ENCODE measurements at places on chromosomes 1 and 21.

GRCh38 chr1:30323841-30324240 is 399.5 kb downstream of the MATN1 start:
- DNase-seq, result no peak

DNA sequence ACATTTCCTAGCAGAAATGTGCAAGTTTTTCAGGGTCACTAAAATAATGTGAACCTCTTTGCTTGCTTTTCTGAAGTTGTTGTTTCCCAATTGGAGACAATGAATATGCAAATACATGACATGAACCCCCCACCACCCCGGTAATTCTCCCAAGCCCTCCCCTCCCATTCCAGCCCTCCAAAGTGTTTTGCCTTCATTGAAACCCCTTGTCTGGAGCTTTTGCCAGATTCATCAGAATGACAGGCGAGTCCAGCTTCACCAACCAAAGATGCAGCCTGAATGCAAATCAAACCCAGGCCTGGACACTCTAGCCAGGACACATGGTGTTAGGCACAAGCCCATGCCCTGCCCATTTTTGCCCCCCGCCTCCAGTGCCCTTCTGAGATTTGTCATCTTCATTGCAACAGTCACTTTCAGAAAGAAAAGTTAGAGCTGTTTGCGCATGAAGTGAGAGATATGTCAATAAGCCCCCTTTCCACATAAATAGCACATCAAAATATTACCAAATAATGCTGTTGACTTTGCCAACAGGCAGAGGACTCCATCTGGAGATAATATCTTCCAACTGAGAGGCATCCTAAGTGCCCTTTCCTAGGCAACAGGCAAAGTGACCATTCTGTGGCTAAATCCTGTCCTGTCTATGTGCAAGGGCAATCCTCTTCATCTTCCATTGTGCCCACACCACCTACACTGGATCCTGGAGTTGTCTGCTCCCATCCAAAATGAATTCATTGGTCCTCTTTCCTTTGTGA is 145.6 kb upstream of the NFIA start:
- no peak for DNase-seq

- no peak for DNase-seq
Measured at GRCh38 chr1:116284819-116285390, 88.1 kb upstream of the ATP1A1 start.

DNA sequence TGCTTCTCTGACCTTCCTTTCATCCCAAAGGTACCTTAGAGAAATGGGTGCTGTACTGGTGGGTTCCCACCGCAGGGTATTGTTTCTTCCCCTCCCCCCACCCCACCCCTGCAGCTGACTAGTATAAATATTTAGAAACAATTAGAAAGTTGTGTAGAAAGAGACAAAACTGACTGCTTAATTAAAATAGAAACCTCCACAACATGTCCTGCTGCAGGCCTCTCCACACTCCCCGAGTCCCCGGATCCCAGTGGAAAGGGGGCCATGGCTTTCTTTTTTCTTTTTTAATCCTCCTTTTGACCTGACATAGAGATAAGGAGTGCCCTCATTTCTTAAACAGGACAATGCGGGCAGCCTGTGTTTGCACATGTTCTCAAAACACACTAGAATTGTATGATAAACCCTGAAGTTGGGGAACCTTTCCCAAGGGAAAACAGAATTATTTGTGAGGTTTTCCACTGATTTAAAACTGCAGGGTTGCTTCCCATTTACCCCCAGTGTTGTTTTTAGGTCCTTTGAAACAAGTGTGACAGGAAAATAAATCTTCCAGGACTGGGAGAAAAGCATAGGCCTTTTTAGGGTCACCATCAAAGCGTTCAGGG is 1.7 kb downstream of the RHOU start:
- DNase-seq, result no peak

GRCh38 chr1:204398197-204399125 is 13.2 kb downstream of the PPP1R15B start:
- no peak for DNase-seq

DNA sequence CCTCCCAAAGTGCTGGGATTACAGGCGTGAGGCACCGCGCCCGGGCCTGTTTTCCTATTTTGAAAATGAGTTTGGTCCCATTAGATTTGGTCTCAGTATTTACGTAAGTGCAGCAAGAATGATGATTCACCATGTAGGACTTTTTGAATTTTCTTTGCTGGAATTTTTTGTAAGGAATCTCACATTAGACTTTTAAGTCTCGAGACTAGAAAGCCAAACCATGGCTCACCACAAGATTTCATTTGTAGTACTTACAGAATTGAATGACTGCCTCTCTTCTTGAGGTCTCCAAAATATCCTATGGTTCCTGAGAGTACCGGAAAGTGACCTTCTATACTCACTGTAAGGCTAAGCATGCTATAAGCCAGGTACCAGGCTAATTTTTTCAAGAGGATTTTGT is 325 bp downstream of the OR14A2 start:
- DNase-seq, result no peak

DNA sequence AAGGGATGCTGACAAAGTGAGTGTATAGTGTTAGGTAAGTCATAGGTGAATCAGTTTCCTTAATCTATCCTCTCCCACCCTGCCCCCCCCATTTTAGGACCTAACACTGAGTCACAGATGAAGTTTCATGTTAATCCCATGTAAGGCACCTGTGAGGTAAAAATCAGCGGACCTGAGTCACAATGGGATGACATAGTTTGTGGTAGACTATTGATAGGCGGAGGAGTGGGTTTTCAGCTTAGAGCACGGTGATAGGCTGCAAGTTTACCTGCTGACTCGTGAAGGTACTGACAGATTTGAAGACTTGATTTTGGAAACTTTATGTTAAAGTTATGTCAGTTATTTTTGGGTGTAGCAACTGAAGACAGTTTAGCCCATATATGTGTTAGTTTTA is 1.7 kb downstream of the TOR1AIP1 start:
- no peak for DNase-seq

- DNase-seq, result no peak
Measured at GRCh38 chr1:68232289-68233148, at the start of gene WLS. Gene WLS (minus strand): TSS chr1:68232523. CDS start chr1:68232299, 224 bp downstream.

- DNase-seq, result no peak
Measured at GRCh38 chr1:6303397-6304012, 42.6 kb upstream of the GPR153 start.
